WTC11 (cell line): ENCODE measurements at places on chromosomes 6 and 20. TPM values are rescaled to one million over a fixed set of nuclear protein-coding genes. Genes with fewer than 3 reads are reported as not detected.
A peak's percentile ranks its signal among the peaks of the same experiment; 100 is the strongest.

YIPF3 gene
- total RNA-seq: 79.1 to 82.4 TPM (median 81.3 TPM) in 3 replicates

DZANK1 gene
- total RNA-seq: 6.1 to 8.2 TPM (median 7.7 TPM) in 3 replicates

POM121L2 gene
- 0.13 to 0.16 TPM in 2 of 3 replicates, not detected in the other for total RNA-seq

C20orf202 gene
- 0.11 to 0.22 TPM in 2 of 3 replicates, not detected in the other for total RNA-seq

PPP1R3G gene
- total RNA-seq: 0.15 to 0.48 TPM (median 0.48 TPM) in 3 replicates

TCP11 gene
- not detected in 3 replicates for total RNA-seq

RBBP8NL gene
- total RNA-seq: 0.99 to 1.5 TPM (median 1.4 TPM) in 3 replicates

DDAH2 gene
- total RNA-seq: 62.2 to 67.3 TPM (median 65.8 TPM) in 3 replicates

- no peaks in the 10 kb centered on the region for H3K27me3 ChIP-seq
- H3K4me1 ChIP-seq: peaks cover 51% of the 10 kb centered on the region
- no peak overlapping the region for H3K4me3 ChIP-seq
These were observed 93.5 kb upstream of the TMEM30A start for GRCh38 chr6:75378101-75378500.

DNA sequence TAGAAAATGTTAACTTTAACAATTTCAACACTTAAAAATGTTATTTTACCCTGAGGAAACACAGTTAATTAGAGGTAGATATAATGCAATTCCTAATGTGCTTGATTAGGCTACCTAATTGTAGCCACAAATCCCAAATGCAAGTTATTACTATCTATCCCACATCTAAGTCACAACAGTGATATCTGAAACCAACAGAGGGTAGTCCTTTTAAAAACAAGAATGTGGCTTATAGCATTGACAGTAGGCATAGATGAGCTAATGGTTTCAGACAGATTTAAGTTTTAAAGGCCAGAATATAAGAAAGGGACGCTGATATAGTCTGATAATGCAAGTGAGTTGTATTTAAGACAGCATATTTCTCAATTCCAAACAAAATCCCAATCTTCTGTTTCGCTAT is 23.0 kb downstream of the PLN start:
- no peak for DNase-seq
- H3K4me3 ChIP-seq: peak overlapping the region; percentile 35
- peaks cover 2% of the 10 kb centered on the region; the same call in 1 of the 2 replicates for H3K27me3 ChIP-seq
- no peak overlapping the region for H3K27ac ChIP-seq
- peaks cover 3% of the 10 kb centered on the region for H3K4me1 ChIP-seq
- peaks cover 30% of the 10 kb centered on the region for H3K36me3 ChIP-seq

DNA sequence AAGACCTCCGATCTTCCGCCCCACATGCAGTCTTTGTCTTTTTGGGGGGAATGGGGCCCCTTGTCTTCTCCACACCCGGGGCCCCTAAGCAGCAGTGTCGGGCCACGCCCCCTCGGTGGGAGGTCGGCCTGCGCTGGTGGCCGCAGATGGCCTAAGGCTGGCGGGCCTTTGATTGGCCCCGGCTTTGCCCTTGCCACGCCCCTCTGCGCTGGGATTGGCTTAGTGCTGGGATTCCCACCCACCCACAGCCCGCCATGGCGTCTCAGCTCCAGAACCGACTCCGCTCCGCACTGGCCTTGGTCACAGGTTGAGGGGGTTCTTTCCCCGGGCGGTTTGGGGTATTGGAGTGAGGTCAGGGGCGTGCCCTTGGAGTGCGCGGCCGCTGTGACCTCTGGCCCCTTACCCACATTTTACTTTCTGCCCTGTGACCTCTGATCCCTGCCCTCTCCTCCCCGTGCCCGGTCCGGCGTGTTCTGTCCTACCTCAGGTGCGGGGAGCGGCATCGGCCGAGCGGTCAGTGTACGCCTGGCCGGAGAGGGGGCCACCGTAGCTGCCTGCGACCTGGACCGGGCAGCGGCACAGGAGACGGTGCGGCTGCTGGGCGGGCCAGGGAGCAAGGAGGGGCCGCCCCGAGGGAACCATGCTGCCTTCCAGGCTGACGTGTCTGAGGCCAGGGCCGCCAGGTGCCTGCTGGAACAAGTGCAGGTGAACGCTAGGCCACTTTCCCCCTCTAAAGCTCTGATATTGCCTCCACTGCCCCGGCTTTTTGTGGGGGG is at the start of gene HSD17B8:
Gene HSD17B8 (plus strand): TSS at position 241 of the 776 bp plus-strand sequence. CDS start 14 bp downstream, at position 255.
- H3K4me3 ChIP-seq: peak within 1 kb of the TSS; percentile 88
- peak; percentile 98 for DNase-seq
- peak within 1 kb of the TSS; percentile 76 for H3K27ac ChIP-seq
- H3K4me1 ChIP-seq: peaks cover 52% of the 10 kb centered on the region
- H3K27me3 ChIP-seq: peaks cover 28% of the 10 kb centered on the region

DNA sequence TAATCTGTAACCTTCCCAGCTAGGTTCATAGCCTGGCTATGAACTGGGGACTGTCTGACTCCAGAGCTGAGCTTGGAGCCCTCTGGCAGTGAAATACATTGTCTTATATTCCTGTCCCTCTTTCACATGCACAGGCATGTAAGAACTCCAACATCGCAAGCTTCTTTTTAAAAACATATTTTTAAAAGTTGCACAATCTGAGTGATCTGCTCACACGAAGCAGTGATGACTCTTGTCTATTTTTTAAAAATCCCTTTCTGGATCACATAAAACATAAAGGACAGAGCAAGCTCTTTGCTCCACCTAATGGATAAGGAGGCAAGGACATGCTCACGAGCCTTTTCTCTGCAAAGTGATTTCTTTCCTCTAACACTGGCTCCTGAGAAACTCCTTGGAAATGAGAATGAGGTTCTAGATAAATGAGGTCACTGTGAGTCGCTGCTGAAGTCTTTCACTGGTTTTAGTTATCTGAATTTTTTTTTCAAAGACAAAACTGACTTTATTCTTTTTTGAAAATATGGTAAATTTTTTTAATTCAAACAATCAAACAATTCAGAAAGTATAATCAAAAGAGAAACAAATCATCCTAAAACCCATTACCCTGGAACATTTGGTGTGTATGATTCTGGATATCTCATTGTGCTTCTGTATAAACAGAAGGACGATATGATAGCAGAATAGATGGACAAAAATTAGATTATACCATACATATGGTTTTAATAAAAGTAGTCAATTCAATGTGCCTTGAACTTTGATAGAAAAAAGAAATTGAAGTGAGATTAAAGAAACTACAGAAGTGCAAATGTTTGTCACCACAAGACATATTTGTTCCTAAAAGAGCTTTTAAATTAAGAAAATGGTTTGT is 30.8 kb downstream of the IL20RA start:
- H3K27ac ChIP-seq: no peak overlapping the region
- no peaks in the 10 kb centered on the region for H3K36me3 ChIP-seq
- H3K4me3 ChIP-seq: no peak overlapping the region
- no peak for DNase-seq

- H3K27me3 ChIP-seq: no peaks in the 10 kb centered on the region
- DNase-seq: no peak
- no peaks in the 10 kb centered on the region for H3K36me3 ChIP-seq
These were observed 20.8 kb upstream of the RPS6KA2 start for GRCh38 chr6:166647896-166648295.

DNA sequence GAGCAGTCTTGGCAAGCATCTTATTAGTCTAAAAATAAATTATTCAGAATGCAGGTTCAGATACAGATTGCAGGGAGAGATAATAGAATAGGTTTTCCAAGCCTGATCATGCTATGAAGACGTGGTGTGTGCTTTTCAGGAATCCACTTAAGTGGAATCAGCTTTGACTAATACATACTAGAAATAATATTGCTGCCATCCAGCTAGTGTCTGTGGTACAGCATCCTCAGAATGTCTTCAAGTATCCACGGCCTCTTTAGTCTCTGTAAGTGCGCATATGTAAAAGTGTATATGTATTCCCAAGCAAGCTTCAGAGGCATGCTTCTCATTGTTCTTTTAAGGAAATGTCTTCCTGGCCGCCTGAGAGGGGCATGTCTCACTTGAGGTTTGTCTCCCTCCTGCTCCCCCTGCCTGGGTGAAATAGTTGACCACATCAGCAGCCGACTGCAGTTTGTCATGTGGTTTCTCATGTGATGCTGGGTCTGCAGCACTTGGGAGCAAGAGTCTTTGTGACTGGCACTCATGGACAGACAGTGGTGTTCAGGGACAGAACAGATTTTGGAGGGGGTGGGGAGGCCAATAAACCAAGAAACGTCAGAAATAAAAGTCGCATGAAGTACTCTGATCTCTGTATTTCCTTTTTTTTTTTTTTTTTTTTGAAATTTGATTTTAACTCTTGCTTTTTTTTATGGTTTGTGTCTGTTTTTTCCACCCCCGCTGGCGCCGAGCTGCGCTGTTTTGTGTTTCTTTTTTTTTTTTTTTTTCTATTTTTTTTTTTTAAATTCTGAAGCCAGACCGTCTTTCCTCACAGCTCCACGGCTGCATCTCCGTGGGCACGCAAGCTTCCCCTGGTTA is 150.8 kb downstream of the PRL start:
- H3K4me1 ChIP-seq: peaks cover 64% of the 10 kb centered on the region
- H3K4me3 ChIP-seq: peak overlapping the region; percentile 47
- H3K27me3 ChIP-seq: no peaks in the 10 kb centered on the region
- peak; percentile 24 for DNase-seq
- H3K36me3 ChIP-seq: no peaks in the 10 kb centered on the region

GRCh38 chr6:34583461-34583860 is 27.3 kb upstream of the SPDEF start:
- no peak overlapping the region for H3K27ac ChIP-seq
- no peak overlapping the region for H3K4me3 ChIP-seq
- H3K36me3 ChIP-seq: no peaks in the 10 kb centered on the region
- no peaks in the 10 kb centered on the region for H3K27me3 ChIP-seq
- no peak for DNase-seq

DNA sequence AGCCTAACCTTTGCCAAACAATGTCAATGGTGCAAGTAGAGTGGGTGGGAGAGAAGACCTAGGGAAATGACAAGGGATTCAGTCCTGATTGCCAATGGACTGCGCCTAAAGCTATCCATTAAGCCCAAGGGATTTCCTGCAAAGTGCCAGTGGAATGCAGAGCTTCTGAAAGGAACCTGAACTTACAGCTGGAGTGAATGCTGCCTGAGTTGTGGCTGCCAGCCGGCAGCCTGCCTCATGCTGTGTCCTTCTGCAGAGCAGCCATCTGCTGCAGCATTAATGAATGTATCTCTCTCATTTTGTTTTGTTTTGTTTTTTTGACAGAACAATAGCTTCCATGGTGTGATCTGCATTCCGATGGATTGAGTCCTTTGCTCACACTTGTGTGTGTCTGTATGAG is 44.7 kb downstream of the SLC35F1 start:
- peak; percentile 53 for DNase-seq
- H3K27me3 ChIP-seq: no peaks in the 10 kb centered on the region
- peaks cover 17% of the 10 kb centered on the region for H3K4me1 ChIP-seq
- no peaks in the 10 kb centered on the region for H3K36me3 ChIP-seq

DNA sequence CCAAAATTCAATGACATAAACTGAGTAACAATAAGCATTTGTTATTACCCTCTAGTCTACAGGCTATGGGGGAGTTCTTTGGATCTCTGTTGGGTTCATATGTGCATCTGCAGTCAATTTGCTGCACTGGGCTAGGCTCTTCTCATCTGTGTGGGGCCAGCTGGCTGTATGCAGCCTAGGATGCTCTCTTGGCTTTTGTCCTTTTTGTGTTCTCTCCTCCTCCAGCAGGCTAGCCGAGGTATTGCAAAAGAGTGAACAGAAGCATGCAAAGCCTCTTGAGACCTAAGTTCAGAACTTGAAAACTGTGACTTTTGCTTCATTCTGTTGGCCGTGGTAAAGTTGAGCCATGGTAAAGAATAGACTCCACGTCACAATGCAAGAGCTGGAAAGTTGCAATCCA is 62.8 kb upstream of the FOXO3 start:
- DNase-seq: peak; percentile 58
- H3K27me3 ChIP-seq: no peaks in the 10 kb centered on the region
- no peaks in the 10 kb centered on the region for H3K36me3 ChIP-seq

- peaks cover 15% of the 10 kb centered on the region for H3K4me1 ChIP-seq
- DNase-seq: no peak
- no peak overlapping the region for H3K4me3 ChIP-seq
- no peak overlapping the region for H3K27ac ChIP-seq
These were observed 44.8 kb downstream of the FARS2 start for GRCh38 chr6:5305968-5306626.

DNA sequence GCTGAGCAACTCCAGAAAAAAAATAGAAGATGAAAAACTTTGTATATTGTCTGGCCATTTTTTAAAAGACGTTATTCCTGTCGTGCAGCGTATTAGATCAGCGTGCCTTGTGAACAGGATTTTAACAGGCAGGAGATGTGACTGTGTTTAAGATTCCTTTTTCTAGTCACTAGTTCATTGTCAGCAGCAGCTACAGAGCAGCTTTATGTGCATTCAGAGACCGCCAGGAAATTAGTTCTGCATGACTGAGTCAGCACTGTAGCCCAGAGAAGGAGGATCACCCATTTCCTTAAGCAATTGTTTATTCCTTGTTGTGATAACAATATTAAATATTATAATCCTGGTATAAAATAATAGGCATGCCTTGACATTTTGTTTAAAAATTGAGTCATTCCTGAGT is 75.4 kb upstream of the ADGRB3 start:
- H3K27me3 ChIP-seq: no peaks in the 10 kb centered on the region
- H3K4me3 ChIP-seq: peak overlapping the region; percentile 22; the same call in 1 of the 2 replicates
- DNase-seq: no peak
- H3K36me3 ChIP-seq: no peaks in the 10 kb centered on the region

- H3K27me3 ChIP-seq: peaks cover 3% of the 10 kb centered on the region
- peak; percentile 74 for DNase-seq
- no peak overlapping the region for H3K27ac ChIP-seq
- H3K4me1 ChIP-seq: no peaks in the 10 kb centered on the region
These were observed 23.8 kb downstream of the PRSS35 start for GRCh38 chr6:83536034-83536646.

DNA sequence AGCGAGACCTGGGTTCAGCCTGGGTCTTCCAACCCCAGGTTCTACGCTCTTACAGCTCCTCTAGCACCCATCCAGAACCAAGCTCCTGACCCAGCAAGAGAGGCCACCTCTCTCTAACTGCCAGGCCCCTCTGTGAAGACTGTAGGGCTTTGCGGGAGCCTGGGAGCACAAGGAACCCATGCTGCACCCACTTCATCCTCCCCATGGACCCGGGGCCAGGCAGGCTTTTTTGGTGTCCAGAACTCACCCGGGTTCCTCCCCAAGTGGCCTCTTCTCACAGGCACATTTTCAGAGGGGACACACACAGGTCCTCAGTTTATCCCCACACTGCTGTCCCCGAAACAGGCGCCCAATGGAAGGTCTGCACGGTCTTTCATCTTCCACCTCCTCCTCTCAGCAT is 145.9 kb downstream of the SYNDIG1 start:
- no peak for DNase-seq
- no peak overlapping the region for H3K4me3 ChIP-seq
- H3K4me1 ChIP-seq: peaks cover 23% of the 10 kb centered on the region
- no peaks in the 10 kb centered on the region for H3K36me3 ChIP-seq
- no peak overlapping the region for H3K27ac ChIP-seq

- no peak overlapping the region for H3K4me3 ChIP-seq
- H3K27me3 ChIP-seq: no peaks in the 10 kb centered on the region
- peaks cover 63% of the 10 kb centered on the region for H3K4me1 ChIP-seq
- DNase-seq: no peak
- H3K27ac ChIP-seq: no peak overlapping the region; the same call in 1 of the 2 replicates
These were observed 14.2 kb downstream of the E2F3 start for GRCh38 chr6:20415712-20416454.
